ENCODE measurements at places on chromosomes 7 and 10. TPM values are rescaled to one million over a fixed set of nuclear protein-coding genes. Genes with fewer than 3 reads are reported as not detected.

CHCHD3 gene
- 45.2 TPM for total RNA-seq

GRCh38 chr7:40808378-40808942, 673.7 kb downstream of the SUGCT start:
- no peak for DNase-seq

- DNase-seq = no peak
Measured at GRCh38 chr10:126207313-126207771, 180.9 kb downstream of the ADAM12 start.

DNA sequence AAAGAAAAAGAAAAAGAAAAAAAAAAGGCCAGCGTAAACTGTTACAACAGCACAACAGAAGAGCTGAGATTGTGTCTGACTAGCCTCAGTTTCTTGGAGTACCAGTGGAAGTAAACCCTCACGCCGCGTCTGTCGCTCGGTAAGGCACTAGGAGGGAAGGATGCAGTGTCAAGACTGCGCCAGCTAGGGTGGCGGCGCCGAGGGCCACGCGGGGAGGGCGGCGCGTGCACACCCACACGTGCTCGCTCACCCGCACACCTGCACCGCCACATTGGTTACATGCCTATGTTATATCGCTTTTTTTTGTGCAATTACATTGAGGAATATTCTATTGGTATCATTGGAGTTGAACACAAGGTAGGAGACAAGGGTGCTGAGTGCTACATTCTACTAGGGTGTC, 48.2 kb downstream of the CLEC2L start:
- DNase-seq = peak; percentile 3

GRCh38 chr10:100508691-100509150, 10.9 kb downstream of the SEC31B start:
- no peak for DNase-seq

- no peak for DNase-seq
Measured at GRCh38 chr7:148727501-148728278, 29.0 kb downstream of the CUL1 start.

DNA sequence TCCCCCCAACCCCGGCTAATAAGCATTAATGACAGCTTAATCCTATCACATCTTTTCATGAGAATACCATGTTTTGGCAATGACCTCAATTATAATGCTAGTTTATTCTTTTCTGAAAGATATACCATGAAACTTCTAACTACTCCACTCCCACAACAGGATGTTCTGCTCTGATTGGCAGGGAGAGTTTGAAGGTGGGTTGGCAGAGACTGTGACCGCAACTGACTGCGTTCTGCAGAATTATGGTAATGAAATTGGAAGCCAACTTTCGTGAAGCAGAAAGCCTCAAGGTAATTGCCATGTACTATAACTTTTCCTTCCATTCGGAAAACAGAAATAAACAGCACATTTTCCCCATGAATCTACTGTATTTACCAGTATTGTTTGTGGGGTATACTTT, 288.2 kb upstream of the SEMA3D start:
- DNase-seq = no peak

Measured in ovary (tissue), 10 donors.